CD4-positive, alpha-beta T cell treated with Interleukin-6 at 100 ng/mL for 8 hours (primary cell): ENCODE measurements at places on chromosomes 7 and 10.

- DNase-seq = no peak
Observed at GRCh38 chr10:62900829-62901571, 84.8 kb upstream of the EGR2 start.

- DNase-seq = no peak
Observed at GRCh38 chr10:88239212-88239611, 343.9 kb downstream of the RNLS start.

- no peak for DNase-seq
Observed at GRCh38 chr10:28940158-28940888, 263.0 kb downstream of the BAMBI start.

DNA sequence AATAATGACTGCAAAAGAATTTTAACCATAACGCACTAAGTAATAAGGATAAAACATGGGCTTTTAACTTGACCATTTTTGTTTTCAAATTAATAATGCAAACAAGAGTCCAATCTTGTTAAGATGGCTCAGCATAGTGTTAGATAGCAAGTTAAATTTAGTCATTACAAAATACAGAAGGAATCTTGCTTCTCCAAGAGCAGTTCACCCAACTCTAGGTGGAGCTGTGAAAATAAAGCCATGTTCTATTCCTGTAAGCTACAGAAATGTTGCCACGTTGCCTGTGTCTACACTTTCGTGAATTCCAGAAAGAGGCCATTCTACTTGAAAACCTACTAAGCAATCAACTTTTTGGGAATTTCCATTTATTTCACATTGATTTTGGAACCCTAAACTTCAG lies 191.9 kb downstream of the SFMBT2 start:
- DNase-seq = no peak

GRCh38 chr7:30935569-30935877 lies 23.9 kb downstream of the AQP1 start:
- no peak for DNase-seq

DNA sequence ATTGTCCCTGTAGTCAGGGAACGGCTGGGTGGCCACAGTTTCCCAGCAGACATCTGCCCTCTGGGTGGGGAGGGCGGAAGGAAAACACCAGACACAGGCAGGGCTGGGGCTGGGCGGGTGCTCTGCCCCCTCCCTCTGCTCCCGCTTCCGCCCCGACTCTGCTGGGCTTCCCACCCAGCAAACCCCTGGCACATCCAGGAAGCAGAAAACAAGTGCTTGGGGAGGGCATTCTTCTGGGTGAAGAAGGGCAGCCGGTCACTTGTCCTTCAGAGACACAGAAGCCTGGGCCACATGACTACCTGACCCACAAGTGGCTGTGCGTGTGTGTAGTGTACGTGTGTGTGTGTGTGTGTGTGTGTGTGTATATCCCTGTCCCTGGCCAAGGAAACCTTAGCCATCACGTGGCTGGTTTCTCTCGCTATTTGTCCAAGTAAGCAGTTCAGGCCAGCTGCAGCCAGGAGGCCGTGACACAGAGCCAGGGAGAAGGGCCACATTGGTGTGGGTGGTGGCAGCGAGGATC lies 77.9 kb downstream of the ZMIZ1 start:
- peak; percentile 47 for DNase-seq

GRCh38 chr7:5682551-5683279 lies 98.7 kb downstream of the RNF216 start:
- DNase-seq = no peak

- no peak for DNase-seq
Observed at GRCh38 chr10:113689057-113689456, 9.3 kb downstream of the CASP7 start.
